ENCODE measurements at places on chromosomes 1 and 21.
A peak's percentile ranks its signal among the peaks of the same experiment; 100 is the strongest.

- DNase-seq: peak; percentile 37
Measured at GRCh38 chr1:190168116-190168892, 309.4 kb downstream of the BRINP3 start.

DNA sequence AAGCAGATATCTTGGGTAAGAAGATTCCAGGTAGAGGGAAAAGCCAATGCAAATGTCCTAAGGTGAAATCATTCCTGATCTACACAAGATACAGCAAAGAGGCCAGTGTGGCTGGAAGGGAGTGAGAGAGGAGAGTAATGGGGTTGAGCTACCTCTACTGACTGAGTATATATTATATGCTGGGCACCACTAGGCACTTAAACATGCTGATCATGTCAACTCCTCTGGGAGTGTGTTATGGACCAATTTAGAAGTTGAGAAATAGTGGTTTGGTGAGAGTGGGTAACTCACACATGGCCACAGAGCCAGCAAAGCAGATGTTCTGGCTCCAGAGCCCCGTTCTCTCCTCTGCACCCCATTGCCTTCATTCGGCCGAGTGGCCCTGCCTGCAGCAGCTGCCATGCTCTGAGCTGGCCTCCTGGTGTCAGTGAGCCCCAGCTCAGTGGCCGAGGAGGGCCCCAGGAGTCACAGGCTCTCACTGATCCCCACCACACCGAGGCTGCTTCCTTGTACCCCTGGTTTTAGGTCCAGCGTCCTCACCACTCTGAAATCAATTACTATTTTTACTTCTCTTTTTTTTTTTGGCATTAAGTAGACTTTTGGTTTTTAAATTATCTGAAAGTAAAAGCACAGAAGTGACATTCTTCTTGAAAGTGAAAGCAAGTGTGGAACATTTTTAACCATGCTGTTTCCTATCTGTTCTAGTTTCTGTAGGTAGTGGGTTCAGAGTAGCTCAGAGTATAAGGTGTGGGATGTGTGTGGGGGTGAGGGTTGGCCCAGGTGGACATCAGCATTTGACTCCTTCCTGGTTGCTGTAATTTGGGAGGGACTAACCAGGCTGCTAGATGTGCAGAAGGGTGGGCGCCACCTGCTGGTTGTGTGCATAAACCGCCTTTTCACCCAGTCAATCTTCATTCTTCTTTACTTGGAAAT is 45.8 kb upstream of the CRNN start:
- no peak for DNase-seq

GRCh38 chr21:26617176-26617575 is 44.1 kb upstream of the CYYR1 start:
- no peak for DNase-seq

DNA sequence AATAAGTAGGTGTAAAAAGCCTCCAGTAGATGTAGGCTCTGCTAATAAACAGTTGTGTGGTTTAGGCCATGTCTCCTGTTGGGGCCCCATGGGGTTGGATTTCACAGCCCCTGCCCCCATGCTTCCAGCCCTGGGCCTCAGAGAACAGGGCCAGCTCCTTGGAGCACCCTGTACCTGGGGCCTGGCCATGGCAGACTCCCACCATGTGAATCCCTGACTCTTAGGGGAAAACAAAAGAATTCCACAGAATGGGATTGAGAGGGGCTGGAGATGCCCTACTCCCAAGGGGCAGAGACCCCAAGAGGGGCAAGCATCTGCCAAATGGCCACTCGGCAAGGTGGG is 11.5 kb downstream of the LRP8 start:
- no peak for DNase-seq

GRCh38 chr1:59666106-59666505 is 148.6 kb upstream of the HOOK1 start:
- no peak for DNase-seq

DNA sequence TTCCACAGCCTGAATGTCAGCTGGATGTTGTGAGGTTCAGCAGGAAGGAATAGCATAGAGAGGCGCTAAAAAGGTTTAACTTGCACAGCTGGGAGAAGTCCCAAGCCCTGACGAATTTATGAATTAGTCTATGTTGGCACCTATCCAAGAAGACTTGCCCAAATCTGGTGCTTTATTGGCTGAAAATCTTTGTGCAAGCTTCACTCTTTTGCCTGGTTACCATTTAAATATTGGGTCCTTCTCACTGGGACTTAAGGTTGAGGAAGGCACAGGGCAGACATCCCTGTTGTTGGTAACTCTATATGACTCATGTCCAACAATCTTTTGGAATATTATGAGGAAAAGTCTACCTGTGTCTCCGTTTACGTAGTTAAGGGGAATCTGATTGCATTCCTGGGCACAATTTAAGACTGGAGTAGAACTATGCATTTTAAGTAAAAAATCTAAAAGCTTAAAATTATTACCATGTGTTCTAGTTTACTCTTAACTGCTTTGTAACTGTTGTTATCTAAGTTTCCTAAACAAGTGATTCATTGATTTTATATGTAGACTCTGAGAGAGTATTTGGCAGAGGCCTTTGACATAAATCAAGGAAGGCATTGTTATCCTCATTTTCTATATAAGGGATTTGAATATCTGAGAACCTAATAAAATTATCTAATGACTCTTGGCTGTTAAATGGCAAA is 181.7 kb upstream of the DPYD start:
- DNase-seq: no peak

- no peak for DNase-seq
Measured at GRCh38 chr1:157025856-157026255, 19.7 kb downstream of the ARHGEF11 start.

DNA sequence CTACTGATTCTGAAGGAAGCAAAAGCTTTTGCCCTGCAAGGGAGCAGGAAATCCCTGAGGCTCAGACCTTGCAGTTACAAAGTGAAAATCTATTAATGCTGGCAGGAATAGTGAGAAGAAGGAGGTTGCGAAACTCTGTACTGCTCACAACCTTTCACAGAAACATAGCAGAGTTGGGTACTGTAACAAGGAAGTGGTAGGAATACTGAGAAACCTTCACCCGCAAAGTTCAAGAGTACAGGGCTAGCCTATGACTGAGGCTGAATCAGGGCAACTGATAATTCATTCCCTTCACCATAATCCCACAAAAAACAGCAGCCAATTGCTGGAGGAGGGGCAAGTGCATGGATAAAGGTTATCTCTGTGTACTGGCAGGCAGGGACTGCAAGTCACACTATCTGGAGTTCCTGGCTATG is 23.9 kb upstream of the KCTD3 start:
- DNase-seq: no peak

DNA sequence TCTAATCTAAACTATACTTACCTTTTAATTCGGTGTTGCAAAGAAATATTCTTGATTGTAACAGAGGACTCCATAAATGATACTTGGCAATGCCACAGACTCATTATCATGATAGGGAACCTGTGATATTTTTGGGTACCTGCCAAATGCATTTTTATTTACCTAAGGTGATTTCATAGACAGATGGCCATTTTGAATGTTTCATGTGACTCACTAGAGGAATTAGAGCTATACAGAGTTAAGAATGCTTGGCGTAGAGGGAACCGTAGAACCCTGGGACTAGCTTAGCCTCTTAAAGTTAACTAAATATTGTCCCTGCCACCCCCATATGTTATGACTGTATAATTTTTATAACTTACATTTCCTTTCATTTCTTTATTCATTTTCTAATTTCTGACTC is 136.1 kb downstream of the DISP1 start:
- DNase-seq: no peak

- no peak for DNase-seq
Measured at GRCh38 chr1:63261736-63262458, 60.5 kb upstream of the FOXD3 start.

DNA sequence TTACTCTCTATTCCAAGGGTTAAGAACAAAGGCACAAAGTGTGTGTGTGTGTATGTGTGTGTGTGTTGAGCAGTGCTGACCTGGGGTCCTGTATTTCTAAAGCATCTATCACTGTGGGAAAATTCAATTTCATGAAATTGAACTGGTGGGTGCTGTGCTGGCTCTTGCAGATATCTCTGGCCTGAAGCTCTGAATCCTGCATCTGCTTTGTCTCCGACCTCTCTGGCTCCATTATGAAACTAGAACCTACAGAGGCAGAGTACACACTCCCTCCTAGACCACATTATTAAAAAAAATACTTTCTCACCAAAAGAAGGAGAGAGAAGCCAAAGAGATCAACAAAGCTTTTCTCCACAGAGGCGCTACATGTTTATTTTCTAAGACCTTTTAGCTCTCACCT is 88.4 kb upstream of the PDE4B start:
- DNase-seq: no peak

DNA sequence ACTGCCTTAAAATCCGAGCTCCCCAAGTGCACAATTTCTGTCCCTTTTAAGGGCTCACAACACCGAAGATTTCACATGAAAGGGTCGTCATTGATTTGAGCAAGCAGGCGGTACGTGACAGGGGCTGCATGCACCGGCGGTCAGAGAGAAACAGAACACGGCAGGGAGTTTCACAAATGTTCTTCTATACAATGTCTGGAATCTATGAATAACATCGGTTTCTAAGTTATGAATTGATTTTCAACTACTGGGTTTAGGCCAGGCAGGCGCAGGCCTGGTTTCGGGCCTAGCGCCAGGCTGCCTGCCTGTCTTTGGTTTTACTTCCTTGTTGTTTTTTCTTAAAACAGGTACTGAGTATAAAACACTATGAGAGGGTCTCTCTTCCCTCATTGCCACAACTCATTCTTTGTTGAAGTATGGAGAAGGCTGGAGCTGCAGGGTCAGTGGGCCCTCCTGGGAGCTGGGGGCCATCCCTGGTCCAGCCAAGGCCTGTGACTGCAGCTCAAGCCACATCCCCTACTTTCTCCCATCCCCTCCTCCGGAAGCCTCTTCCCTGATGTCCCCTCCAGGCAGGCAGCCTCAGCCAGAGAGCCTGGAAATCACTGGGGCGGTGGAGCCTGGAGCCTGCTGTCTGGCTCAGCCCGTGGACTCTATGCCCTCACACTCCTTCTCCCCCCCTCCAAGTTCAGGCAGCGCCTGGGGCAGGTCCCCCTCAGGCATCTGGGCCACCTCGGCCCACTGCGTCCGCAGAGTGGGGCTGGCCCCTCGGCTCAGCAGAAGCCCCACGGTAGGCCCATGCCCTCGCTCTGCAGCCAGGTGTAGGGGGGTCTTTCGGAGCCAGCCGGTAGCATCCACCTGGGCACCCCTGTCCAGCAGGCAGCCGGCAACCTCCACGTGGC is 2.4 kb downstream of the ANKRD65 start:
- no peak for DNase-seq

DNA sequence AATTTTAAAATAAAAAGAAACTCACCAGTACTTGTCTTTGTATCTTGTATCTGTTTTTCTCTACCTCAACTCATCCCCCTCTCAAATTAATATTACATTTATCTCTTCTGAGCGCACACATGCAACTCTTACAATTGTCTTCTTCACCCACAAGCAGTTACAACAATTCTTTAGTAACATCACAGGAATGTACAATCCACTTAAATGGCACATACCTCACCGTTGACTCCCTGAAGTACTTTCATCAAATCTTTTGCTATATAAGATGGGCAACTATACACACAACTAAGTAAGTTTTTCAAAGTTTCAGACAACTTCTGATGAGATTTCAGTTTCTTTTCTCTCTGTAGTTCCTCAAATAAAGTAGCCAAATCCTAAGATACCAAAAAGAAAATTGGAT is 28.3 kb downstream of the HEATR1 start:
- no peak for DNase-seq

DNA sequence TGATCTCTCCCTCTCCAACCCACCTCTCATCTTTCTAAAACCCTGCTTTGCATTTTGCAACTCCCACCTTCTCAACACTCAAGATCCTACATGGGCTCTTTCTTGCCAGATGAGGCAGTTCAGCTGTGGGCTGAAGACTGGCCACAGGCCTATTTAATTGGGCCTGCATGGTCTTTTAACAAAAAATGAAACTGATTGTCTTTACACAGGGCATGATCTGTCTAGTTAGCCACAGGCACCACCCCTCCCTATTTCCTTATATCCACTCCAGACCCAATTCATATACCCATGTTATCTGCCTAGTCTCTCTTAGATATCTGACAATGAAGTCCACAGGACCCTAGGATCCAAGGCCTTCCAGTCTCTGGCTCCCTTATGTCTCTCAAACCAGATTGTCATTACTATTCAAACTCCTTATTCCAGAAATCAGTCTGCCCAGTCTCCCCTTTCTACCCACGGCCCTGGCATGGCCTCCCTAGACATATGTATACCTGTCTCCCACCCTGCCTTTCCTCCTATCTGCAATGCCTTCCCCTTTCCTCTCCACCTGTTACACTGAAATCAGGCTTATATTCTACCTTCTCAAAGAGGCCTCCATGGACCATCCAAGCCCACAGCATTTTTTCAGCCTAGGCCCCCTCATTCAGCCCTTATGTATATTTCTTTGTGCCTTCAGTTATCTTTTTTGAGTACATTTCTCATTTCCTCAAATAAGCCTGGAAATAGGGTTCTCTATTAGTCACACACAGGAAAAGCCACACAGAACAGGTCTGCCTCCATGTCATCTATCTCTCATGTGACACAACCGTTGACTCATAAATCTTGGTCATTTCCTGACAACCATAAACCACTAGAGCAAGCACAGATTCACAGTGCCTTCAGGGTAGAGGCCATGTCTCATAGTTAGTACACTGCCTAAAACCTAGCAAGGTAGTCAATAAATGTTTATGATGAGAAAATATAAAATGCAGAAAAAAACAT is 39.0 kb downstream of the LPAR3 start:
- no peak for DNase-seq

DNA sequence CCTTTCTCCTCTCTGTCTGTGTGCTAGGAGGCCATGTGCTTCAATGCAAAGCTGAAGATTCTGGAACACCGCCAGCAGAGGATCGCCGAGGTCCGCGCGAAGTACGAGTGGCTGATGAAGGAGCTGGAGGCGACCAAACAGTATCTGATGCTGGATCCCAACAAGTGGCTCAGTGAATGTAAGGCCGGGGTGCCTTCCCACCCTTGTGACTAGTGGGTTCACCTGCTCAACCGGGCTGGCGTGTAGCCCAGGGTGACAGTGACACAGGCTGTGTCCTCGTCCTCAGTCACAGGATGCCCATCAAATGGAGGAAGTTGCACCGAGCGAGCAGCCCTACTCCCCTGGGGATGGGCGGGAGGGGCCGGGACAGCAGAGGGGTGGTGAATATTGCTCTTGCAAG is 544.1 kb downstream of the KIF26B start:
- DNase-seq: no peak

- DNase-seq: no peak
Measured at GRCh38 chr1:220170836-220171526, 77.0 kb downstream of the IARS2 start.

- DNase-seq: no peak
Measured at GRCh38 chr1:51272916-51273315, 36.8 kb downstream of the RNF11 start.

DNA sequence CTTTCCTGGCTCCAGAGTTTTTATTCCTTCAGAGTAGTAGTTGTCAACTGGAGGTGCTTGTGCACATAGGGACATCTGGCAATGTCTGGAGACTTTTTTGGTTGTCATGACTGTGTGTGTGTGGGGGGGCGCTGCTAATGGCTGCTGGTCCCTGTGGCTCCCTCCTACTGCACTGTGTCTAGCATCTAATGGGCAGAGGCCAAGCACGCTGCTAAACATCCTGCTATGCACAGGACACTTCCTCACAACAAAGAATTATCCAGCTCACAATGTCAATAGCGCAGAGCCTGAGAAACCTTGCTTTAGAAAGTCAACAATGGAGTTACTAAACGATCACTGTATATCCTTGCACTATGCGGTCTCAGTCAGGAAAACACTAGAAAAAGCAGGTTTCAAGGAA is 19.7 kb upstream of the HMGB4 start:
- DNase-seq: no peak

GRCh38 chr1:64940025-64940424 is 26.3 kb downstream of the JAK1 start:
- no peak for DNase-seq

- no peak for DNase-seq
Measured at GRCh38 chr1:228107636-228108035, 1.5 kb downstream of the MRPL55 start.

- DNase-seq: no peak
Measured at GRCh38 chr1:29451368-29451892, 215.1 kb downstream of the PTPRU start.

All from fibroblast of skin of left biceps (primary cell).